Panc1 (cell line): ENCODE measurements at places on chromosomes 12 and 14.
A peak's percentile ranks its signal among the peaks of the same experiment; 100 is the strongest.

DNA sequence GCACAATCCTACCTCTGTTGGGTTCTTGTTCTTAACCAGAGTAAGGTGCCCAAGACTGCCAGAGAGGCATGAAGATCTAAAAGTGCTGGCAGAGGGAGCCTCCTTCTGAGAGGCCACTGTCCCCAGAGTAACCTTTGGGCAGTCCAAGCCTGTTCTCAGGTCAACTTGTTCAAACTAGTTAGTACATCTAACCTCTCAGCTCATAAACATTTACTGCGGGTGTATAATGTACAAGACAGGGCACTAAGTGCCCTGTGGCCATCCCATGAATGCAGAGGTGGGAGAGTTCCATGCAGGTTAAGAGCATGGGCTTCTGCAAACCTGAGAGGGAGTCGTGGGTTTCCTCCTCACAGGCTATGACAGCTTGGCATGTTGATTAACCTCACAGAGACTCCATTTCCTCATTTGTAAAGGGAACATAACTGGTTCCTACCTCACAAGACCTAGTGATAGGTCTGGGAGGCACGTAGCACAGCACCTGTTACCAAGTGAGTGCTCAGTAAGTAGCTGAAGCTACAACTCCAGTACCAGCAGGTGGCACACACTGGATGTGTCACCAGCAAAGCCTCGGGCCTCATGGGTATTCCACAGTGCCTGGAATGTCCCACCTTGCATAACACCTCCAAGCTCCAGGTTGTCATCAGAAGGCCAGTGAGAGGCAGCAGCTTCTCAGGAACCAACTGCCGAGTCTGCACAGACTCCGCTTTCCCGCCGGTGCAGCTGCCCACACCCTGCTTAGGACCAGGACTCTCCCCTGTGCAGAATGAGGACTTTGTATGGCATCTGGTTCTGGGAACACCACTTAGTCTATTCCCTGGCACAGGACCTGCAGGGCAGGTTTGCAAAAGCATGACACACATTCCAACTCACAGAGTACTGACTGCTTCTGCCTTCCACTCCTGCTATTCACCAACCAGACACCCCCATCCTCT lies 4.4 kb downstream of the VDR start:
- no peak for DNase-seq

DNA sequence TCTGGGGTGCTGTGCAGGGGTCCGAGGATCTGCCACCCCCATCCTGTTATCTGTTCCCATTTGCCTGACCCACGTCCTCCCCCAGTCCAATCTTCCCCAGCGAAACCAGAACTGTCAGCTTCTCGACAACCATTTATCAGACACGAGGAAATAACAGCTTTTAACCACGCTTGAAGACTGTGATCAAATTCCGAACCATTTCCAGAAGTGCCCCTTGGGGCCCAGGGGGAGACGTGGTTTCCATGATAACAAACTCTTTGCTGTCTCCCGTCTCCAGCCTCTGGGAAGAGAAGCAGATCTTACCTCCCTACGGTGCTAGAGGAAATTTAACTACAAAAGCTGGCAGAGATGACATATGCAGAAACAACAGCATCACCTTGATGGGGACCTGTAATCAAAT lies 35.1 kb upstream of the SRRM4 start:
- no peak for DNase-seq

GRCh38 chr12:130540376-130540775 lies 175.7 kb downstream of the RIMBP2 start:
- DNase-seq, result no peak

DNA sequence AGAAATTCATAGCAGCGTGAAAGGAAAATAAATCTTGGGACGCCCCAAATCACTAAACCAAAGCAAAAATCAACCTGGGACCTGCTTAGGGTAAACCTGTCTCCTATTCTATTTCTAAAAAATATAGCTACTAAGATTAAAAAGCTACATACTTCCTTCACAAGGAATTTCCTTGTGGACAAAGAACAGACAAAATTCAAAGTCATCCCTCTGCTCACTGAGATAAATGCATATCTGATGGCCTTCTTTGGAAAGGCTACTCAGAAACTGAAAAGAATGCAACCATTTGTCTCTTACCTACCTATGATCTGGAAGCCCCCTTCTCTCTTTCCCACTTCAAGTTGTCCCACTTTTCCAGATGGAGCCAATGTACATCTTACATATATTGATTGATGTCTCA lies 93.0 kb upstream of the CNOT2 start:
- DNase-seq, result no peak

GRCh38 chr12:6465467-6466183 lies 4.9 kb downstream of the VAMP1 start:
- DNase-seq, result peak; percentile 41

- DNase-seq, result peak; percentile 10
Observed at GRCh38 chr12:63103494-63104131, 47.4 kb downstream of the AVPR1A start.

DNA sequence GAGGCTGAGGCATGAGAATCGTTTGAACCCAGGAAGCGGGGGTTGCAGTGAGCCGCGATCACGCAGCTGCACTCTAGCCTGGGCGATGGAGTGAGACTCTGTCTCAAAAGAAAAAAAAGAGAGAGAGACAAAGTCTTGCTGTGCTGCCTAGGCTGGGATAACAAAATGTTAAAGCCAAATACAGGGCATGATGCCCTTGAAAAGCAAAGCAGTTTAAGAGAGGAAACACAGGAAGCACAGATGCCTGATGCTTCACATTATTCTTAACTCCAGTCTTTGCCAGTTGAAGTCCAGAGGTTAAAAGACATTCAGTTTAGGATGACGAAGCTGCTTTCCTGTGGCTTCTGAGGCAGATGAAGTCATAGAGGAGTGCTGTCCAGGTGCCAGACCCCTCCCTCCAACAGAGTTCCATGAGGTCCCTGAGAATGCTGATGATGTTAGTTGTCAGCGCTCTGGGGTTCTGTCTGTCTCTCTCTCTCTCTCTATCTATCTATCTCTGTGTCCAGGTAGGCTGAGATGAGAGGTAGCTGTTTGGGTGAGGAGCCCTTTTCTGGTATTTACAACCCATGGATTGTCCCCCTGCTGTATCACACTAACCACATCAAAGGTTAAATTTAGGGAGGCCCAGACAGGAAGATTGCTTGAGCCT lies 4.9 kb upstream of the MRPL52 start:
- no peak for DNase-seq

DNA sequence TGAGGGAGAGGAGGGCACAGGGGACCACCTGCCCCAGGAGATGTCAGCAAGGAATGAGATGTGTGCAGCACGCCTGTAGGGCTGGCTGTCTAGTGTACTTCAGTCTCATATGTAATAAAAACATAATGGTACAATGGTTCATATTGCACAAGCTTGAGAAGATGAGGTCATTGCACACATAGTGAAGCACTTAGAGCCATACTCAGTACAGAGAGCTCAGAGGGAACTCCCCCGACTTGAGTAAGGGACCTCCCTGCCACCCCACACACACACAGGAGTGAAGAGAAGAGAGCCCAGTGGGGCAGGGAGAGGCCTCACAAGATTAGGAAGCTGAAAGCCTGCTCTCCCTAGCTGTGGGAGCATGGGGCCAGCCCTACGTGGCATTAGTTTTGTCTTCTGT lies 61.5 kb downstream of the SLC6A12 start:
- no peak for DNase-seq

DNA sequence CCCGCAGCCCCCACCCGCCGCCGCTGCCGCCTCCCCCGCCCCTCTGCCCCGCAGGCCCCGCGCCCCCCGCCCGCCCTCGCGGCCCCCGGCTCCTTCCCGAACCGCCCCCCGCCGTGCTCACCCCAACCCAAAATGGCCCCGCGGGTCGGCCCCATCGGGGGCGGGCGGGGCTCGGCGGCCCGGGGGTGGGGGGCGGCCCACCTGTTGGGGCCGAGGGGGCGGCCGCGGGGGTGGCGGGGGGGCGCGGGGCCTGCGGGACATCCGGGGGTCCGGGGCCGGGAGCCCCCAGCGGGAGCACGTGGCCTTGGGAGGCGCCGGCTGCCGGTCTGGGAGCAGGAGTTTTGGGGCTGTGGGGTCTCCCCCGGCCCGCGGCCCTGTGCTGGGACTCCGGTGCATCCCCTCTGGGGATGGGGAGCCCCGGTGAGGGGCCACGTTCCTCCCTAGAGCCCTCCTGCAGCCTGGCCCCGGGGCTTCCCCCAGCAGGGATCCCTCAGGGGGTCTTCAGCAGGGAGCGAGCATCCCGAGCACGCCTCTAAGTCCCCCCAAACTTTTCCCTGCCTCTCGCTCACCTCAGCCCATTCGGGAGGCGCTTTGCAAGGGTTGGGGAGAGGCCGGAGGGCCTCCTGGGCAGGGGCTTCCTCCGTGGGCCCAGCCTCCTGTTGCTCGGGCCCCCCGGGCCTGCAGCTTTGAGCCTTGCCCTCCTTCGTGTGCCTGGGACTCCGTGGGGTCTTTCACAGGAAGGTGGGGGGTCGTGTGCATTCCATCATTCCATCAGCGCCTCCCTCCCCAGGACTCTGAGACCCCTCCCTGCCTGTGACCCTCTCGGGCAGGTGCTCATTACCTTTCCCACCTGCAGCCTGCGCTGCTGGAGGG lies 710 bp downstream of the MTA1 start:
- no peak for DNase-seq

DNA sequence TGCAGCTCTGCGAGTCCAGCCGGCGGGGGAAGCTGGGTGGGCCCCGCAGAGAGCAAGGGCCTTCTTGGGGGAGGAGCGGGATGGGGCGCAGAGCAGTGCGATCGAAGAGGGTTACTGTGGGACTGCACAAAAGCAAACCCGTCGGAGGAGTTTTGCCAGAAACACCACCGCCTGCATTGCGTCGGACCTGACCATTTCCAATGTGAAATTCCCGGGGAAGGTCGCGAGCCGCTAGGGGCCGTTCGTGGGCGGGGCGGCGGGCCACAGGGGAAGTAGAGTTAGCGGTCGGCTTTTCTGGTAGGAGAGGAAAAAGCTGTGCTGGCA lies 333 bp upstream of the KCNA1 start:
- DNase-seq, result no peak

DNA sequence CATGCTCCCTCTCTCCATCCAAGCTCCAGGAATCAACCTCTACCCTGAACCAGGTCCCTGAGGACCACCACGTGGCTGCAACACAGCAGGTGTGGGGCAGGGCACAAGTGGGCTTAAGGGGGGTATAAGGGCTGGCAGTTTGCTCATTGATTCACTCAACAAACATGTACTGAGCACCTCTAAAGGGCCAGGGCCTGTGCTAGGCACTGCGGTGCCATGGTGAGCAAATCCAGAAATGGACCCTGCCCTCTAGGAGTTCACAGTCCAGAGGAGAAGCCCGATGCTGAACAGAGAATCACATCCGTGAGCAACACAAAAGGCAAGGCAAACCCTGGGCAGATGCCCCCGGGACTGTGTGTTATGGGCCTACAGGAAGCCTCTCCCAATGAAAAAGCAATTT lies 6.5 kb upstream of the AQP2 start:
- DNase-seq, result no peak

DNA sequence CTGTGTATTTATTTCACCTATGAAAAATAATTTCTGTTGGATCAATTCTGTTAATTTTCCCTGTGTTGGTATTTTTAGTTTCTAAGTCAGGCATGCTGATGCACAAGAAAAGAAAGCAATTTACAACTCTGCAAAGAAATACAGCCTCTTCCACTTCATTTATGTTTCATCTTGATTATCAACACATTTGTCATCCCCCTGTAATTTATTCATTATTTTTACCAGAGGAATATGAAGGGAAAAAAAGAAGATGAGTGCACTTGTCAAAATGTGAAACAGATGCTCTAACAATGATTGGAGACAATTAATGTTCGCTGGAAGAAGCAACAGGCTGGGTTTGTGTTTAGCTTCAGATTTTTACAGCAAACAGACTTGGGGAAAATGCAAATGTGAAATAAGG lies 958.5 kb upstream of the SEL1L start:
- no peak for DNase-seq

DNA sequence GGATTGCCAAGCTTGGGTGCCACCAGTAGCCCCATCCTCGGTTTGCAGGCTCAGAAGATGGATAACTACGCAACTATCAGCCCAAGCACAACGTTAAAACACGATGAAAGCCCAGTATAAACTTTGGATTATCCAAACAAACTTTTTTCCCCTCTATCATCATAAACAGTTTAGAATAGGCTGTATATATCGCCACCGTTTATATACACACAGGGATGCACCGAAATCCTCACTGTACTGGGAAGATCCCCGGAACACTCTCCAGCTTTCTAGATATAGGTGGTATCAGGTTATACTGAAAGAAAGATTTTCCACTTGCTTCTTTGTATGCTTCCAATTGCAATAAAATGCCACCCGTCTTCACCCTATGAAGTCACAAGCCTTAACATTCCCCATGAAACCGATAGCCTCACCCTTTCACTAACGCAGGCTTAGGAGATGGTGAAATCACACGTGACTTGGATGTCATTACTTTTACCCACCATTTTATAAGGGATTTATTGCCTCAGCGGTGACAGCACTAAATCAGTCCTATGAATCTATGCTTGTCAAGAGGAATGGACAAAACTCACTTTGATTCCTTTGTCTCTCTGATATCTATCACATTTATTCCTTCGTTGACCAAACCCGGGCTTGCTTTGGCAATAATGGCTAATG lies 207.6 kb upstream of the FOXN3 start:
- DNase-seq, result no peak

- no peak for DNase-seq
Observed at GRCh38 chr14:104331871-104332605, 193.7 kb downstream of the KIF26A start.

DNA sequence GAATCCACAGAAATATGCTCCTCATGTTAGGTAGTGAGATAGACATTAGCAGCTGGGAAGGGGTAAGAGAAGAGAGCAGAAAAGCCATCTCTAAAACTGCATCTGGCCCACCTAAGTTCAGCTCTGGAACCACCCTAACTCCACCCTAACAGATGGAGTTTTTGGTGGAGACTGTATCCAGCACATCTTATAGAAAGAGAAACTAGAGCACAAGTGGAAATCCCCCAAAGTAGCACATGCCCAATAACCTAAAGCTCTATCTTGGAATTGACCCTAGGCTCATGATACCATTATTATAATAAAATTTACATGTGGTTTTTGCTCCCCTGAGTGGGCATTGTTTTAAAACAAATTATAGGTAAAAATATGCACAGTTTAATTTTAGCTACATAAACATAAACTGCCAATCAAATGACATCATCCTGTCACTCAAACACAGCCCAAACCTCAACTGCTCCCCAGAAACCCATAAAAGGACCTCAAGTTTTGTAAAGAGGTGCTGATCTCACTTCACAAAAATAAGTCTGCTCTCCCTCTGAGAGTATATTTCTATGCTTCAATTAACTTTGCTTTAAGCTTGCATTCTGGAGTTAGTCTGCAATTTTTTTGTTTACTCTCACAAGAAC lies 206.4 kb downstream of the PIK3C2G start:
- no peak for DNase-seq

GRCh38 chr12:104131609-104132008 lies 6.4 kb downstream of the NFYB start:
- no peak for DNase-seq
